ENCODE measurements at places on chromosomes 7 and 10.
A peak's percentile ranks its signal among the peaks of the same experiment; 100 is the strongest.

DNA sequence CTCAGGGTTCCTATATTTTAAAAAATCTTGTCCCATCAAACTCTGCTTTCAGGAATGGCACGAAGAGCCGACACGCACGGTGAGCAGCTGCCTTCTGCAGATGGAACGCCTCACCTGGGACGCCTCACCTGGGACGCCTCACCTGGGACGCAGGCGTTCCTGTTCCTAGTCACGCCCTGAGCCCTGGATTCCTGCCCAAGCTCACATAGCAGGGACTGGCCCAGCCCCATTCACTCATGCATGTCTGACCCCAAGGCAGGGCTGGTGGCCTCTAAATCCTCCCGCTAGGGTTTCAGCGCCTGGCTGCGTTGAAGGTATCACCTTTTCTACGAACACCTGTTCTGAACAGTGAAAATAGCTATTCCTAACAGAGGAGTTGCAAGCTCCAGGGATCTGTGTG, 49.8 kb downstream of the CARD11 start:
- no peak for DNase-seq

- no peak for DNase-seq
Observed at GRCh38 chr7:100888291-100888987, 1.1 kb downstream of the UFSP1 start.

- no peak for DNase-seq
Observed at GRCh38 chr10:110842326-110842904, 29.3 kb upstream of the PDCD4 start.

- DNase-seq: no peak
Observed at GRCh38 chr10:132401401-132402118, 4.6 kb downstream of the PWWP2B start.

DNA sequence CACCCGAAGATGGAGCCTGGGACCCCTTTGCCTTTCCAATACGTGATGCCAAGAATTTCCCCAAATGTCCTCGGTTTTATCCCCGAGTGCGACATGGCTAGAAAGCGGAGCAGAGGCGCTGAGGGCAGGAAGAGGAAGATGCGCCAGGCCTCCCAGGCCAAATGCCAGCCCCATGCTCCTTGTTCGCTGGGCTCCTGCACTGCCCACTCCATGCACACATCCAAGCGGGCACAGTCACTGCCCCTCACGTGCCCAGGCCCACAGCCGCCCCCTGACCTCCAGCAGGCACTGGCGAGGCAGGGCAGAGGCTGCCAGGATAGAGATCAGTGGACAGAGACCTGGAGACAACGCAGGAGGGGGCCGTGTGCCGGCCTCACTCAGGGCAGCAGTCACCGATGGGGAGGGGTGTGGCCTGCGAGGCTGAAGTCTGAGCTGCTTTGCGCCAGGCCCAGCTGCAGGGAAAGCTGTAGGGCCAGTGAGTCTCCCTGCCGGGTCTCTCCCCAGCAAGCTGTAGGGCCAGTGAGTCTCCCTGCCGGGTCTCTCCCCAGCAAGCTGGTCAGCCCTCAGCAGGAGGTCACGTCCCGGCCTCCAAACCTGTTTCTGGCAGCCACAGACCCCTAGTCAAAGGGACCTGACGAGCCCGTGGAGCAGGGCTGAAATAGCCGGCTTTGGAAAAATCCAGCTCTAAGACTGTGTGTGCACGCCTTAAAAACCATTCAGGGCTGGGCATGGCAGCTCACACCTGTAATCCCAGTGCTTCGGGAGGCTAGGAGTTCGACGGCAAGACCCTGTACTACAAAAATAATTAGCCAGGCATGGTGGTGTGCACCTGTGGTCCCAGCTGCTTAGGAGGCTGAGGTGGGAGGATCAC, 100.6 kb upstream of the DIP2C start:
- no peak for DNase-seq

GRCh38 chr7:158684329-158684728, 20.3 kb downstream of the NCAPG2 start:
- DNase-seq: no peak

GRCh38 chr10:71008150-71008549, 119.8 kb upstream of the PCBD1 start:
- no peak for DNase-seq

DNA sequence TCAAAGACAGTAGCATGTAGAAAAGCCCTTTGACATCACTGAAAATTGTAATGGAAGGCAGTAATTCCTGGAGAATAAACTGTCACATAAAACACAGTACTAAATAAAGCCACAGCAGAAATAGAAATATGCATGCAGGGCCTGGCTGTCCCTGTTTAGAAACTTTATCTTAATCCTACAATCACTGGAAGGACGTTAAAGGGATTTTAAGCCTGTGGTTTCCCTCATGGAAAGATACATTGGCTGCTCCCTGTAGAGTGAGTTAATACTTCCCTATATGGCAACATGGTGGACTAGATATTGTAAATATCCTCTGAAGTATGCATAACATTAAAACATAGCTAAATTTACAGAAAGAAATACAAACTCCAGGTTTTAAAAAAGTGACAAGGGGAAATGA, 1334.9 kb upstream of the CELF2 start:
- no peak for DNase-seq

- peak; percentile 29 for DNase-seq
Observed at GRCh38 chr7:29084832-29085231, 61.5 kb downstream of the CPVL start.

DNA sequence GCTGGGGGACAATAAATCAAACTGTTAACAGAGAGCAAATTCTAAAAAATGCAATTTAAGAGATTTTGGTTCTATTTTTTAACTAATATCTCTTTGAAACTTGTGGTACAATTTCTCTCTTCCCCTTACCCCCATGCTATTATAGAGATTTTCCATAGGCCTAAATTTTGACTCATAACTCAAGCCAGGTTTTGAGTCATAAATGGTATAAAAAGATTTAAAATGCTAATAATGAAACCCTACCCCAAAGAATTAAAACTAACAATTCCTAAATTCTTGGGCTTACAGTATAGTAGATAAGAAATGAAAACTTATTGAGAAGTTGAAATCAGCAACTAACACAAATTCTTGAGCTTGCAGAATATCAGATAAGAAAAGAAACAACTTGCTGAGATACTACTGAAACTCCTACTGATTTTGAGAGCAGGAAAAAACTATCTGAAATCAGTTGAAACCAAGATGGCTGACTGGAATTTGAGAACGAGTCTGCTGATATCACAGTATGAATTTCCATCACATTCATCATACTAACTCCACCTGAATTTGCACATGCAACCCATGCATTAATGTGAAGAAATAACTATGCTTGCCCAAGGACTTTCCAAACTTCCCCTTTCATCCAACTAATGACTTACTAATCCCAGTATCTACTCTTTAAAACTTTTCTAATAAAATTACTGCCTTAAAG, 36.3 kb downstream of the POT1 start:
- no peak for DNase-seq

- no peak for DNase-seq
Observed at GRCh38 chr7:96241855-96242254, 80.0 kb downstream of the SLC25A13 start.

- DNase-seq: no peak
Observed at GRCh38 chr7:2106924-2107323, 125.8 kb downstream of the MAD1L1 start.

GRCh38 chr10:127563718-127564553, 14.8 kb downstream of the NPS start:
- peak; percentile 41 for DNase-seq

- no peak for DNase-seq
Observed at GRCh38 chr10:15642095-15642494, 77.6 kb downstream of the ITGA8 start.

DNA sequence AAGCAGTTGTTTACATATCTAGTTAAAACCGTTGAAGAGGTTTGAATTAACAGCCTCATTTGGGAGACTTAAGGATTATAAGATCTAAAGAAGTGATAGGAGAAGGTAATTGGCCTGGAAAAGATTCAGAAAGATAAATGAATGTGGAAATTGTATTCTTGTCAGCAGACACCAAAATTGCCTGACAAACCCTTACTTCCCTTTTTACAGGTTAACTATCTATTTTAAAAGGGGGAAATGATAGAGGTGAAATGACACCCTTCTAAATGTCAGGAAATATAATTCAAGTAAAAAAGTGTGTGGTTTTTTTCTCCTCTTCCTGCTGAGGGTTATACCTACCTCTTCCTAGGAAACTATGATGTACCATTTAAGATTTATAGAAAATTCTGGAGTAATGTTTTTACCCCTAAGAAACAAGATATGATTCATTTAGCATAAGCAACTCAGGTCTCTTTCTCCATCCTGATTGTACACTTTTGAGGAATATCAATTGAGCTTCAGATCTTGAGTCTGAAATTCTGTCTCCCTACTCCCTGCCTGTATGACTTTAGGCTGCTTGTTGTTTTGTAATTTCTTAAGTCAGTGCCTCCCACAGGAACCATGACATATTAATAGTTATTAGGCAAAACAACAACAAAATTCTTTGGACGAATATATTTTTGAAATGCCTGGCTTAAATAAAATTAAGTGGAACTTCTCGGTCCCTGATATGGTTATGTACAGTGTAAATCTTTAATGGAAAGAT, 250.4 kb downstream of the RNLS start:
- DNase-seq: no peak

- no peak for DNase-seq
Observed at GRCh38 chr10:123556736-123557135, 109.4 kb upstream of the GPR26 start.

- no peak for DNase-seq
Observed at GRCh38 chr10:125698481-125698998, 15.6 kb upstream of the TEX36 start.

GRCh38 chr10:108631332-108631731, 1292.0 kb downstream of the XPNPEP1 start:
- no peak for DNase-seq

- no peak for DNase-seq
Observed at GRCh38 chr7:116593359-116594075, 68.7 kb downstream of the CAV1 start.

GRCh38 chr7:2956526-2957368, 86.9 kb downstream of the CARD11 start:
- no peak for DNase-seq

DNA sequence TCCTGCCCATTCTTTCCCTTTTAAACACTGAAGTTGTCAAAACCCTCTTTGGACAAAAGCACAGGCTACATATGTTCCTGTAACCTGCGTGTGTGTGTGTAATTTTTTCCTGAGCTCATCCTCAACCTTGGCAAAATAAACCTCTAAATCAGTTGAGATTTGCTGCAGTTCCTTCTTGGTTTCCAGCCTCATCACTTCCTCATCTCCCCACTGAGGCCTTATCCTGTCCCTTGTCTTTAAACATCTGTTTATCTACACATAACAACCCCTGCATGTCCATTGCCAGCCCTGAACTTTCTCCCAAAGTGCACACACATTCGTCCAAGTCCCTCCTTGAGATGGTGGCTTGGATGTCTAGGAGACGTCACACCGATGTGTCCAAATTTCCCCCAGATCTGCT, 35.5 kb downstream of the LYZL2 start:
- DNase-seq: no peak

GRCh38 chr10:88389456-88389855, 193.7 kb downstream of the RNLS start:
- no peak for DNase-seq

DNA sequence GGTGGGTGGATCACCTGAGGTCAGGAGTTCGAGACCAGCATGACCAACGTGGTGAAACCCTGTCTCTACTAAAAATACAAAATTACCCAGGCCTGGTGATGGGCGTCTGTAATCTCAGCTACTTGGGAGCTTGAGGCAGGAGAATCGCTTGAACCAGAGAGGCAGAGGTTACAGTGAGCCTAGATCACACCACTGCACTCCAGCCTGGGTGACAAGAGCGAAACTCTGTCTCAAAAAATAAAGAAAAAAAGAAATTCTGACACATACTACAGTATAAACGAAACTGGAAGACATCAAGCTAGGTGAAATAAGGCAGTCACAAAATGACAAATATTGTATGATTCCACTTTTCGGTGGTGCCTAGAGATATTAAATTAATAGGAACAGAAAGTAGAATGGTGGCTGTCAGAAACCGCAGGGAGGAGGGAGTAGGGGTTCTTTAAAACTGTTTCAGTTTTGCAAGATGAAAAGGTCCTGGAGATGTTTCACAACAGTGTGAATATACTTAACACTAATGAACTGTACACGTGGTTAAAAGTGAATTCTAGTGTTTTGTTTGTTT, 23.2 kb downstream of the PILRA start:
- peak; percentile 76 for DNase-seq

DNA sequence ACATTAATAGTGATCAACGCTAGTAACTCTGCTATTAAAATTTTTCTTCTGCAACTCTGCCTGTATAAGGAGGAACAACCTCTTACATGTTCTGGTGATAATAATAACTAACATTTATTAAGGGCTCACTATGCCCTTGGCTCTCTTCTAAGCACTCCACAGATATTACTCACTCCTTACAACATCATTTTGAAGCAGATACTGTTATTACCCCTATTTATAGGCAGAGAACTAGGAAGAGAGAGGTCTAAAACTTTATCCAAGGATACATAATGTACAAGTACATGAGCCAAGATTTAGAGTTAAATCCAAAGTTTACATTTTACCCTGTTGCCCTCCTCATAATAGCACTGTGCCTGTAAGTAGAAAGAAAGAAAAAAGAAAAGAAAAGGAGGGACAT, 205.6 kb downstream of the DYNC1I1 start:
- no peak for DNase-seq

- no peak for DNase-seq
Observed at GRCh38 chr10:123958241-123958640, 66.6 kb upstream of the CPXM2 start.

GRCh38 chr10:77156406-77156879, 481.2 kb downstream of the KCNMA1 start:
- no peak for DNase-seq

DNA sequence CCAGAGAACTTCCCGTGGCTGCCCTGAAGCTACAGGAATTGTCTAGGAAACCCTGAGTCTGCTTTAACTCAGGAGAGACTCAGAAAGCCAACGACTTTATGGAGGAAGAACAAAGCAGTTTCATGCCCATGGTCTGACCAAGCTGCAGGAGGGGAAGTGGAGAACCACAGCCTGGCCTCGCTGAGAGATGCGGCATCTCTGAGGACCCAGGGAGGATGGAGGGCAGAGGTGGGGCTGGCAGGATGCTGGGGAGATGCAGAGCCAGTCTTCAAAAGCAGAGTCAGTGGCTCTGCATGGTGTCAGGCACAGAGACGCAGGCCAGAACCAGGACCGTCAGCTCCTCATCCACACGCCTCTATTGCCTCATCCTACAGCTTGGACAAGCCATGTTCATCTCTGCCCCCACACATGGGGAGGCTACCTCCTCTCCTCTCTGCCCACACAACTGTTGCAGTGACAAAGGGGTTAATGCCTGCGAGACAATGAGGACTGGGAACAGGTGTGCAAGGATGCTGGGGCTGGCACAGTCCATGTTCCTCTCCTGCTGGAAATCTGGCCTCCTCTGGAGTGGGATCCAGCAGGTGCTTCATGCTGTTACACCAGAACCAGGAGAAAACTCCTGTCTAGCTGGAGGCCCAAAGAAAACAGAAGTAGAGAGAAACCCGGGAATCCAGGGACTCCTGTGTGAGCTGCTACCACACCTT, 267.0 kb downstream of the PLXNA4 start:
- DNase-seq: no peak

DNA sequence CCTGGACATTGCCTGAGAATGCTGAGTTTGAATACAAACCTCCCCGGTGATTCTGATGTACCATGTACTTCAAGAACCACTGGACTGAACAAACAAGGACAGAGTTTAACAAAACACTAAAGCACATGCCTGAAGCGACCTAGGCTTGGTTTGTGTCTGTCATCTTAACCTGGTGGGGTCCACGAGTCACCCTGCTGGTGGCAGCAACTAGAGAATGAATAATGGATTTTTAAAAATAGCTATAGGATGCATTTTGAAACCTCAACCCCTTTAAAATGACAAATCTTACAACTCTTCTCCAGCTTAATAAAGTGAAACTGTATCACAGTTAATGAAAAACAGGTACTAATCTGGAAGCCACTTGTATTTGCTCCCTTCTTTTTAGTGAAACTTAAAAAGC, 25.2 kb downstream of the CDHR3 start:
- no peak for DNase-seq

All from GM10248 (cell line).